H9 (cell line): ENCODE measurements at places on chromosomes 4 and X. TPM values are rescaled to one million over a fixed set of nuclear protein-coding genes. Genes with fewer than 3 reads are reported as not detected.
A peak's percentile ranks its signal among the peaks of the same experiment; 100 is the strongest.

Gene IL15
- 0.39 and 0.61 TPM in 2 replicates for total RNA-seq

Gene SMIM31
- not detected in 2 replicates for total RNA-seq

Gene TEX13D
- total RNA-seq = 0.15 TPM in 1 of 2 replicates, not detected in the other

DNA sequence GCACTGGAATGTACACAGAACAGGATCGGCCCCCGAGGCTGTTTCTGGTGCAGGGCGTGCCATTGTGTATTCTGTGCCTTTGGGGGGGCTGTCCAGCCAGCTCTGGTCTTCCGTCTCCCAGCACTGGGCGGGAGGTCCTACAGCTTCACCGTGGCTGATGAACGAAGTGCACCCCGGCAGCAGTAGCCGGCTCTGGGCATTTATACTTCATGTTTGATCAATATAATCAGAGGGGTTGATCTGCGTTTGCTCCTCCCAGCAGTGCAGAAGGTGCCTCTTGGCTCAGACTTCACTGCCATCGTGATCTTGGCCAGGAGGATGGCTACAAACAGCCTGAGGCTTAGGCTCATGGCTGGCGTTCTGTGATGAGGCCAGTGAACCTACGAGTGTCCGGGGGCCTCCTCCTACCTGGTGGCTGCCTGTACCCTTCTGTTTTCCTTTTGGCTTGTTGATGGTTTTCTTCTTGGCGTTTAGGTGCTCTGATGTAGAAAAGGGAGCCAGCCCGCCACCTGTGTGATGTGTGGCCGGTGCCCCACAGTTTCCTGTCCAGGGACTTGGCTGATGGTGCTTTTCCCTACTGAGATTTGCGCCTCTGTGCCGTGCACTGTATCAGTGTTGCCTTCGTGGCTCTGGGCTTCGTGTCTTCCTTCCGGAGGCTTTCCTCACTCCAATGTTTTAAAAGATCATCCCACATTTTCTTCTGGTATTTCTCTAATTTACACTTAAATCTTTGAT, 31.2 kb upstream of the HGFAC start:
- DNase-seq = peak; percentile 12

DNA sequence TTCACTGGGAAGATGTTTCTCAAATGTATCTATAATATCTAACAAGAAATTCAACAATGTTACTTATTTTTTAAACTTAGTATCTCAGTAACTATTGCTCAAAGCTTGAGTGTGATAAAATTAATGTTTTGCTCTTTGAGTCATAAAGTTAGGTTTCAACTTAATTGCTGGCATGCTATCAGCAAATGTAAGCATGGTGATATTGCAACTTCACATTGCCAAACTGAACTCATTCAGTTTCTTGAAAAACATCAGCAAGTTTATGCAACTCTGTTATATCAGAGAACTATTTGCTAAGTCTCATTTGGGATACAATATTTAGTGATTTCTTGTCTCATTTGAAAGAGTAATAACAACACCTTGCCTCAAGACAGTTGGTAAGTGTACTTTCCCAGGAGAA, 91.2 kb upstream of the KLF3 start:
- DNase-seq = no peak

- DNase-seq = peak; percentile 42
Measured at GRCh38 chr4:1462009-1462767, 55.9 kb upstream of the NKX1-1 start.

DNA sequence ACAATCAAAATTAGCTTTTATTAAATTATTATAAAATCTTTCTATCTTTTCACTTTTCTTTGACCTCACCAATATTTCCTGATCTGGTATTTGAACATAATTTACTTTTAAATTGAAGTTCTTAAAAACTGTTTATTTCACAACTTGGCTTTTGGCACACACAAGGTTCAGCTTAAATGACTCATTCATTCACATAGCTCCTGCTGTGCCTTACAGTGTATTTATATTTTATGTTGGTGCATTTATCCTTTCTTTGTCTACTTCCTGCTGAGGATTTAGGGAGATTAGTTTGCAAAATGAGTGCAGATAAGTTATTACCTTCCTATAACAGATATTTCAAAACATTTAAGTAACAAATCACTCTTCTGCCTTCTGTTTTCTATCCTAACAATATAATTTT, 430.6 kb downstream of the DTHD1 start:
- no peak for DNase-seq

DNA sequence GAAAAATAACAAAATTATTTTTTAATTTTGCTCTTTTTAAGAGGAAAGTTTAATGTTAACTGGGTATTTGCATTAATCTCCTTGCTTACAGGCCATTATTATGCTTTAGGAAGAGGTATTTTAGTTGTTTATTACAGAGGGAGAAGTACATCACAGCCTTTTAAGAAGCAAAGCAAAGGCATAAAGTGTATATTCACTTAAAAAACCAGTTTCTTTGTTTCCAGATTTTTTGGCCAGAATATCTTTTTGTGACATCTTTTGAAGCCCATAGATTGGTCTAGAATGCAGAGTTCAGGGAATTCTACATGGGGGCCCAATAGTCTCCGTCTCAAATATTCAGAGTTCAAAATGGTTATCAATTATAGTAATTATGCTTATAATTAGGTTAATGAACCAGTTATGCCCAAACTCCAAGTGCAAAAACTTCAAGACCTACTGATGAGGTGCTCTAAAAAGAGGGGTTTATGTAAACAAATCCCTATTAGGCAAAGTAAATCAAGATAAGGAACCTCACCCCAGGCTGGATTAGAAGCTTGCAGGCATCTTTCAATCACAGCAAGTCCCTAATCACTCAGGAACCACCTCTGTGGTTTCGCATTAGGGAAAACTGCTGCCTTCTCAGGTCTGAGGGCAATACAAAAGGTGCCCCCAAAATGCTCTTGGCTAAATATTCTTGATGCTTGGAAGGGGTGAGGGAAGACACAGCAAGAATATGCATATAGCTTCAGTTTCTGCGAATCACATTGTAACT, 1.4 kb downstream of the CXXC4 start:
- DNase-seq = no peak

- no peak for DNase-seq
Measured at GRCh38 chr4:97867557-97868091, 275.7 kb downstream of the STPG2 start.

DNA sequence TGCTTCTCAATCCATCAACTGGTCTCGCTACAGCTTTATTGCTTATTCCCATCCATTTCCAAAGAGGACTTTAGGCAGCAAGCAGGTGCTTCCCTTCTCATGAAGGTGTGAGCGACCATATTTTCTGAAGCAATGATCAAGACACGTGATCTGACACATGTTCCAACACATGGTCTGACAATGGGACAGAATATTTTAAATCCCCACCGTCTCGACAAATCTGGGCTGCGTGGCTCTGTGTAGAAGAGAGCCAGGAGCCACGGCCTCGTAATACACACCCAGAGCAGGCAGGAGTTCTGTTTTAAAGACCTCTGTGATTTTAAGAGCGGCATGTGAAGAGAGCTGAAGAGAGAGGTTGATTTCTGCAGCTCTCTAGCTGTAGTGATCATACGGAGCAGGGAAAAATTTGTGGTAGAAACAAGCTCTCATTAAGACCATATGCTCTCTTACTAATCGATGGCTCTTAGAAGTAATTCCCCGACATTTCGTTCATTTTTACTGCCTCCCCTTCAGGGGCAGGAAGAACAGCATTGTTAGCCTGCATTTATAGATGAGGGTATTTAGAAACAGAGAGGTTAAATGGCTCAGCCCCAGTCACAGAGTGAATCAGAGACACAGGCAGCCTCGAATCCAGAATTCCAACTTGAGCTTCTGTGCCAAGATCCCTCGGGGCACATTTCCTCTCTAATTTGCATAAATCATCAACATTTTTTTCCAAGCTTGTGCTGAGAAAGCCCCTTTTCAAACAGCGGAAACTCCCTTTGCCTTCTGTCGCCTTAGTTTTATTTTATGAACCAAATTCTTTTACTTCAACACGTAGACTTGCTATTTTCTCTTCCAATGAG, 91.0 kb upstream of the BCOR start:
- DNase-seq = no peak

- DNase-seq = no peak
Measured at GRCh38 chr4:6265546-6265945, 4.1 kb upstream of the WFS1 start.

DNA sequence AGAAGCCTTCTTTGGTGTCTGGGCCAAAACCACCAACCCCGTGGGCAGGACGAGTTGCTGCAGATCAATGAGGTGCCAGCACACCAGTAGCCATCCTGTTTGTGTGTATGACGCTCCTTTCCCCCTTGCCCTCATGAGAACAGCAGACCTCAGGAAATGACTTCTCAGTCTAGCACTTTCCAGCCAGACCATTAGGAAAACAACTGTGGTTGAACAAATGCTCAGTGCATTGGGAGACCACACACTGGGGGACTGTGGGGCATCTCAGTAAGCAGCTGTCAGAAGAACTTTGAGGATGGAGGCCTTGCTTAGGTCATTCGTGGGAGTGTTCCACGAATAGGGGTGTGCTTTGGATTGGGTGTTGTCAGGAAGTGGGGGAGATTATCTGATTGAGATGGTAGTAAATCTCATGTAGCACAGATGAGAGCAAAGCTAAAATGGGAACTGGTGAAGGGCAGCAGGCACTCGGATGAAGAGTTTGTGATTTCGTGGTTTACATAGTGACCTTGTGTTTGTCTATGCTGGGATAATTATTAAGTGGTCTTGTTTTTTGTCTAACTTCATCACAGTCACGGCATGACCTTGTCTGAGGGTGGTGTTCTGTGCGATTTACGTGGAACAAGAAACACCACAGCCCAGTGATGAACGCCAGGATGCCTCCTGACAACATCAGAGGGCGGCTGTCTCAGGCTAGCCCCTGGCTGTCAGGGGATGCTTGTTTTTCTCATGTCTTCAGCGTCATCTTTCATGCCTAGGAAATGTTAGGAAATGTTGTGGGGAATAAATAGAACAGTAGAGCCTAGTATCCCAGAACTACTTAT, 70.1 kb downstream of the USP46 start:
- no peak for DNase-seq

DNA sequence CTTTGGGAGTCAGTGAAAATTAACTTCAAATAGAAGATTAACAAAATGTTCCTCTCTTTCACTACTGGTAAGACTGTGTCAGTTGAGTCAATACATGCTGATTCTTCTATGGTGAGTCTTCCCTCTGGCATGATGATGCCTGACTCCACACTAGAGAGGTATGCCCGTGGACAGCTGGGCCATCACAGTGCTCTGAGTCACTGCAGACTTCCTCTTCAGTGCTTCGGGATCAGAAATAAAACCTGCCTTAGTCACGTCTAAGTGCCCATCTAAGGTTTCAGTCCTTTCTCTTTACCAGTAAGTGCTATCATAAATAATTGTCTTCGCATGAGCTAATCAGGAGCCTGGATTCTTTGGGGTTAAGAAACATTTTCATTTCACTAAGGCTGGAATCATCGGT, 1.6 kb upstream of the ASB5 start:
- no peak for DNase-seq

- DNase-seq = no peak
Measured at GRCh38 chr4:99102634-99103033, 14.0 kb upstream of the ADH5 start.

DNA sequence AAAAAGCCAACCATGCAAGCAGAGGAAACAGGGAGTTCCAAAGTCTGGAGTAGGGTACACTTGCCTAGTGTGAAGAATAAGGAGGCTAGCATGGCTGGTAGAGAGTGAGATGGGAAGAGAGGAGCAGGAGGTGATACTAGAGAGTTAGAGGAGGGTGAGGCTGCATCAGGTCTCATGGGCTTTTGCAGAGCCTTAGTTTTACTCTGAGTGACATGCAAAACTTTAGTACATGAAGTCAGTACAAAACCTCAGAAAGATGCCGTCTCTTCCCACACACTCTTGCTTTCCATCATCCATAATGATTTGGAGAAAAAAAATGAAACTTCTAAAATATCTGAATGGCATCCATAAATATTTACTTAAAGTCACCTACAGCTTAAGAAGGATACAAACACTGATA, 5.0 kb downstream of the OPRPN start:
- DNase-seq = no peak

DNA sequence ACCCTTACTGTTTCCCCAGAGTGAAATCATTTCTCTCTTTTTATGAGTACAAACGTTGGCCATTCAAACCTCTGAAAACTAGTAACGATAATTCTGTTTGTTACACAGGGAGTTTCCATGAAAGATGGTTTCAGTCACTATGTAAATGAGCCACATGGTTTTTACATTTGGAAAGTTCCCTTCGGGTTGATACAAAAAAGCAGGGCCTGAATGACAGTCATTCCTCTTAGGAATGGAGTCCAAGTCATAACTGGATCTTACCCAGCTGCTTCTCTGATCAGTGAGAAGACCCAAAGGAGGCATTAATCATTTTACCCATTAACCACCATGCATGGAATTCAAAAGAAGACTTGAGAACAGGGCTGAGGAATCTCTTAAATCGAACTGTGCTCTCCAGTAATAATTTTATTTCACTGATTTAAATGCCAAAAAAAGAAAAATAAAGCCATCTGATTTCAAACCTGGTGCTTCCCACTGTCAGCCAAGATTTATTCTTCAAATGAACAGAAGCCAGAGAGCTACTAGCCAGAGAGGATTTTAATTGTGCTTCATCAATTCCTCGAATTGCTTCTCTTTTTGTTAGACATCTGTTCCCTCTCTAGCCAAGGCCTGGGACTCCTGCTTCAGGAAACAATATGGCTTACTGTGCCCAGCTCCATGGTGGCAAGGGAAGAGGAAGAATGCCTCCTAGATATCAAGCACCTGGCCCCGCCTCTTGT, 3.2 kb downstream of the SOWAHB start:
- DNase-seq = no peak

- no peak for DNase-seq
Measured at GRCh38 chrX:8254401-8254800, 83.3 kb upstream of the VCX2 start.

DNA sequence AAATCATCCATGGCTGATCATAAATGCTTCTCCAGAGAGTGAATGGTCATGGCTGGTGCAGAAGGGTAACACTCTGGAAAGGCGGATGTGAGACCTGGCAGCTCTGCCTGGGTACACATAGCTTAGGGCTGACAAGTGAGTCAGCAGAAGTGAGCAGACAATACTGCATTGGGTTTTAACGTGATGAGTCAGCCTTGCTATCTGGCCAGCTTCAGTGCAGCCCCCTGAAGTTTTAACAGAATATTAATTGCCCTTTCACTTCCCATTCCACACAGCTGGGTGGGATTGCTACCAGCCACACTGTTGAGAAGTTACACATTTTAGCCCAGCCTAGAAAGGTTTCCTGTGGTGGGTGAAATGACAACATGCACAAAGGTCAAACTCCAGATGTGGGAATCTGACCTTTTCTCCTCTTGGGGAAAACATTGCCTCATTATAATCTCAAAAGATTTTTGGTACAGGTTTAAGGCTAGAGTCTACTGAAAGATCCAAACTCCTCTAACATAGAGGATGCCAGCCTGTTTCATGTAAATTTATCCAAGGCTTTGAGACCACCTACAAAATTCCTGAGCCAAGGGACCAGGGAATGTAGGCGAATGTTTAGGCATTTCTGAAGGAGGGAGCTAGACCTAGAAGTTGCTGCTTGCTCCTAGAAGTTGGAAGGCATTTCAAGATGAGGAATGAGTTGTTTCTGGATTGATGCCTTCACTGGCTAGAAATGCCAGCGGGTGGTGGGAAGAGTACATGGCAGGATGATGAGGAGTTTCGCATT, 230.3 kb upstream of the PGRMC2 start:
- no peak for DNase-seq
